ENCODE measurements at places on chromosomes 5 and 9.

DNA sequence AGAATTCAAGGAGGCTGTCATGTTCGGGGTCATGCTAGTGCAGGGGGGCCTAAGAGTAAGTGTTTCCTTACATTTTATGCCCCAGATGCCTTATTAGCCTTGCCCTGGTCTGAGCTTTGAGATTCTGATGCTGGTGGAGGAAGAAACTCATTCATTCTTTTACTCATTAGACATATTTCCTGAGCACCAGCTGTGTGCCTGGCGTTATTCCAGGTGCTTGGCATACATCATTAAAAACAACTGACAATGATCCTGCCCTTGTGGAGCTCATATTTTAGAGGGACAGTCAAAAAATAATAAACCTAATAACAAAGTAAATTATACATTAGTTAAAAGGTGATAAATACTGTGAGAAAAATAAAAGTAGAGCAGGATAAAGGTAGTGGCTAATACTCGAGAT is 138.9 kb upstream of the SGCD start:
- DNase-seq: no peak

GRCh38 chr9:101097210-101097609 is 68.7 kb downstream of the PLPPR1 start:
- no peak for DNase-seq

- DNase-seq: no peak
These were observed 4.1 kb downstream of the GALNT10 start for GRCh38 chr5:154194345-154195329.

GRCh38 chr9:114849450-114849849 is 43.6 kb upstream of the TNFSF15 start:
- DNase-seq: no peak

GRCh38 chr5:115496936-115497576 is 47.5 kb downstream of the FEM1C start:
- DNase-seq: no peak

DNA sequence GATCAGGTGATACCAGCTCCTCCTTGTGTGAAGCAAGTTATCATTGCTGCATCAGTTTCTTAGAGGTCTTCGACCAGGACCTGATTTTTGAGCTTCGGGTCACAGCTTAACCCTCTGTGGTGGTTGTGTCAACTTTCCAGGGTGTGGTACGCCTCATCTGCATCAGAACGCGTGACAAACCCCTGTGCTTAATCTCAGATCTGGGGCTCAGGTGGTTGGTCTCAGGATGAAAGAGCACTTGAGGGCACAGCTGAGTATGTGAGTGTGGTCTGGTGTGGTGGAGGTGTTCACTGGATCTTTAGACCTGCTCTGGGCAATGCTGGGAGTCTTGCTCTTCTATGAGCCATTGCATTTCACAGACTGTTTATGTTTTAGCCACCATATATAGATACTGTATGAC is 64.1 kb downstream of the OSTF1 start:
- DNase-seq: no peak

DNA sequence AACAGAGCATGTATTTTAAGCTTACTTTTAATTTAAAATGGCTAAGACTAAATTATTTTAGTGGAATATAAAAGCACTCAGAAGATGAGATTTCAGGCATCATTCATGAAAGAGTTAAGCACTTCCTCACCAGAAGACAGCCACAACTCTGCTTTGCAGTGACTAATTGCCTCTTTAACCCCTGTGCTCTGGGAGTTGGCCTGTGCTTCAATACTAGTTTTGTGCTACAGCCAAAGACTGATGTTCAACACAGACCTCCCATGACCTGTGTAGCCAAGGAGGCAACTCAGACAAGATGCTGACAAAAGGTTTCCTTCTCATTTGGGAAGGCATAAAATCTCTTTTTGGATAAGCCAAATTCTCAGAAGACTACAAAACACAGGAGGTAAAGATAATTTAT is 353.5 kb downstream of the FBXL17 start:
- no peak for DNase-seq

- DNase-seq: no peak
These were observed 34.3 kb upstream of the ARL15 start for GRCh38 chr5:54344653-54345052.

DNA sequence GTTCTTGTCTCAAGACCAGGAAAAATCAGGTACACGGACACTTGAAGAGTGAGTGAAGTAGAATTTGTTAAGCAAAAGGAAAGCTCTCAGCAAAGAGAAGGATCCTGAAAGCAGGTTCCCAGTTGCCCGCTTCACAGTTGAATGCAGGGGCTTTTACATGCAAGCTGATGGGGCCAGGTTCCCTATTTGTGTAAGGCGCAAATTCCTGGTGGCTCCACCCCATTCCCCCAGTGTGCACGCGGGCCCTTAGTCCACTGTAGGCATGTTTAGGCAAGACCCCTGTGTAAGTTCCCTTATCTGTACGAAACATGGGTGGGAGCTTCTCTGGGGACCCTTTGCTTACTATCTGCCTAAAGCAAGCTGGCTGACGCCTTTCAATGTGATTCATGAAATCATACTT is 2.7 kb upstream of the AGTPBP1 start:
- DNase-seq: no peak

GRCh38 chr9:120779227-120779626 is 14.0 kb downstream of the FBXW2 start:
- no peak for DNase-seq

DNA sequence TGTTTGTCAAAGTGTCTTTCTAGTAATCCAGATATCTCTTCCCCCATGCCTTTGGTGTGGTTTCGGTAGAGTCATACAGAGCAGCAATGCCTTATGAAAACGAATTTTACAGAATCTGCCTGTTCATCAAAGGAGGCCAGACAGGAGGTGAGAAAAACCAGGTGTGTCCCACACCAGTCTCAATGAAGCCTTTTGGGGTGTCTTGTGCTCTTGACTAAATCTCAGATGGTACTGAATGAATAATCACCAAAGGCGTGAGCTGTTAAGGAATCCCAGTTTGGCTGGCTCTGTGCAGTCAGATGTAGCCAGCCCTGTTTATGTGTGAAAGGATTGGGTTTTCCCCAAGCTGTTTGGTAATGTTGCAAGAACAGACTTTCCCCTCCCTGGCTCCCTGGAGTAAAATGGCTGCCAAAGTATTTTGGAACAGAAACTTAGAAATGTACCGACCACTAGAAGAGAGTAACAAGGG is 70.8 kb upstream of the CDKN2B start:
- DNase-seq: no peak

DNA sequence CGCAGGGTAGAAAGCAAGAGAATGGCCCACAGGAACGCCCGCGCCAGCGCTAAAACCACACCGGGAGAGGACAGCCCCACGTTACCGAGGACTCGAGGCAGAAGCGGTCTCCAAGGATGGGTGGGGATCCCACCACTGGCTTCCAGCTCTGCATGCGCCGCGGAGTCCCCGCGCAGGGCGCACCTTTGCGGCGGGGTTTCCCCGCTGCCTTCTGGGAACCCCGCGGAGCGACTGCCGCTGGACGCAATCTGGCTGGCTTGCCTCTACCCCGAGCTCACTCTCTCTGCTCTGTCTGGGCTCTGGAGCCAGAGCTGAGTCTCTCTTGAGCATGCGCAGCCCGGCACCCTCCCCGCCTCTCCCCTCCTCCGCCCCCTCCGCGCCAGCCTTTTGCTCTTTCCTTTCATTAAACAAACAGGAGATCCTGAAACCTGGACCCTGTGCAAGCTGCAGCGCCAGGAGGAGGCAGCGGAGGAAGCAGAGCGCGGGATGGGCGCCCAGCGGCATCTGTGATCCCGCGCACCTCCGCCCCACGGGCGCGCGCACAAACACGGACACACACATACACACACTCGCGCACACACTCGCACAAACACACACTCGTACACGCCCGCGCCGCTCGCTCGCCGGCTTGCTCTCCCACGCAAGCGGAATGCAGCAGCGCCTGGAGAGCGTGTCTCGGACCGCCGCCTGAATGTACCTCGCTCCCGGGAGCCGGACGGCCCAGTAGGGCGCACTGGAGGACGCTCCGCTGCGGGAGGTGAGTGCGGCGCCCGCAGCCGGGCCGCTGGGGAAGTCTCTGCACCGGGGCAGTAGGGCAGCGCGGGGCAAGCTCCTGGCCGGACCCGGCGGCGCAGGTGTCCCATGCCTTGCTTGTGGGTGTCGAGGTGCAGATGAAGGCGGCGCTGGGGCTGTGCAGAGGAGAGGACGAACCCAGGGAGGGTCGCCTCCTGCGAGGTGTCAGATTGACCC is at the start of gene PLPPR1:
Gene PLPPR1, plus strand, starts transcription at position 382 of the 969 bp plus-strand sequence.
- DNase-seq: no peak

All from NCI-H2107 (cell line).